Retinal pigment epithelial cell (primary cell): ENCODE measurements at places on chromosomes 12 and 14.

DNA sequence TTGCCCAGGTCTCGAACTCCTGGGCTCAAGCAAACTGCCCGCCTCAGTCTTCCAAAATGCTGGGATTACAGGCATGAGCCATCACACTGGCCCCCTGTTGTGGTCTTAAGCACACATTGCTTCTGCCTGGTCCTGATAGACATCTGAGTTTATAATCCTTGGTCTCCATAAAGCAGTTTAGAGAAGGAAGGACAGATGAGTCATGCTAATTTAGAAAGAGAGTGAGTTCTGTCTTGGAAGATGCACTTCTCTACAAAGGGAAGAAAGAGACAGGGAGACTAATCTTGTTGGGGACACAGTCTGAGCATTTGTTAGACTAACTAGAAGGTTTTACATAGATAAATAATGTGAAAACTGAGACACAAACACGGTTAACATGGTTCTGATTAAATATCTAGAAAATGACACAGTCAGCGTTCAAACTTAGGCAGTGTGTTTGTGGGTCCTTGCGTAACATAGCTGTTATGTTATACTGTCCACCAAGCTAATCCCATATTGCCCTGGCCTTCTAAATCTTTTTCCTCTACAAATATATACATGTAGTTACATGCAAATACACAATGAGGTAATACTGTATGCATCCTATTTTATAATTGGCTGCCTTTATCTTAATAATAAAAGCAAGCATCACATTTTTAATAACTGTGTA is 31.0 kb downstream of the SAMD4A start:
- DNase-seq, result no peak

DNA sequence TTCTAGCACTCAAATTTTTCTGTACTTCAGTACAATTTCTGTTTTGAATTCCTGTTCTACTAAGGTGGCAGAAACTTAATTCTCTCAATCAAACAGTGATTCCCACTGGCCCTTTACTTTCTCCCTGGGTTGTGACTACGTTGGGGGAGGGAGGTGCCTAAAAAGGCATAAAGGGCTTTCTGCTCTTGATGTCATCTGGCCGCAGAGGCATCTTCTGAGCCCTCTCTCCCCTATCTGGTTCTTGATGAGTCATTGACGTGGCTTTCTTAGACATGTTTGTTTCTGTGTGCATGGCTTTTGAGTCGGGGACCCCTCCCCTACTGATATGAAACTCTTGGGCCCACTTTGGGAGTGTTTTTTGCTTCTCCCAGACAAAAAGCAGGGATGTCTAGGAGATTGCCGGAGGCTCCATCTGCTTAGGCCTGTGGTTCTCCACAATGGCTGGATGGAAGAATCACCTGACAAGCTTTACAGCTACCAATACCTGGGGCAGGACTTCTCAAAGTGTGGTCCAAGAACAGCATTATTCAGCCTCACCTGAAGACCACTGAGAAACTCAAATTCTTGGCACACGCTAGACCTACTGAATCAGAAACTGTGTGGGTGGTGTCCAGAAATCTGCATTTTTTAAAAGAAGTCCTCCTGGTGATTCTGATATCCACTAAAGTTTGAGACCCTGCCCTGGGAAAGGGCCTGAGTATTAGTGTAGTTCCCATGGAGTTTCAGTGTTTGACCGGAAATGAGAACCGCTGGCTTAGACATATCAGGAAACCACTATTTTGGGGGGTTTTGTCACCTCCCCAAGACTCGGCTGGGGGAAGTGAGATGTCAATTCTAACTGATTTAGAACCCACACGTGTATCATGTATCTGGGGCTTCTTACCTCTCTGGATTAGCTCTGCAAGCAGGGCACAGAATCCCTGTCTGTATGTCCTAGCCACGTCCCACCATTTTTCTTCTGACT is 395.7 kb upstream of the PDE3A start:
- DNase-seq, result no peak

DNA sequence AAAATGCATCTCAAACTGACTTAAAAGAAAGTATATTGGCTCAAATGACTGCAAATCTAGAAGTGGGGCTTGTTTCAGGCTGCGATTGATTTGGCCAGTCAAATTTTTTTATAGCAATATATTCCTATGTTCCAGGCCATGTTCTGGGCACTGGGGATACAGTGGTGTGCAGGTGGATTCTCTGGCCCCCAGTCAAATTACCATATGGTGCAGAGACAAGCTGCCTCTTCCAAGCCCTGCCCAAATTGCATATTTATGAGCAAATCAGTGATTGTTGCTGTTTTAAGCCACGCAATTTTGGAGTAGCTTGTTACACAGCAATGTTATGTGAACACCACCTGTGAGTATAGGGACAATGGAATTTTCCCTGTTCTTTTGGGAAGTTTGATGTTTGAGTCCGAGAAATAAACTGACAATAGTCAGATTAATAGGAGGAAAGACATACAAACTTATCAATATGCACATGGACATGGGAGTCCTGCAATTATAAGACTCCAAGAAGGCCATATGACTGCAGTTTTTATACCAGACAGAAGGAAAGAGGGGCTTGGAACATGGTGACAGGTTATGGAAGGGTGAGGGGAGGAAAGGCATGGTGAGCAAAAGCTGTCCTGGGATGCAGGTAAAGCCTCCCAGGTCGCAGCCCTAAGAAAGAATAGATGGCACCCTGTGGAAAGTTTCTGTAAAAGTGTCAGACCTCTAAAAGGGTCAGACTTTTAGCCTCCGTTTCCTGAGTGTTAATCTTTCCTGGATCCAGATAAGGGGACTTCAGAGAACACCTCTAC is 13.1 kb upstream of the CRY1 start:
- DNase-seq, result no peak

GRCh38 chr14:105287249-105288102 is 13.3 kb downstream of the BRF1 start:
- no peak for DNase-seq

GRCh38 chr12:115396567-115396966 is 712.6 kb upstream of the TBX3 start:
- DNase-seq, result no peak

DNA sequence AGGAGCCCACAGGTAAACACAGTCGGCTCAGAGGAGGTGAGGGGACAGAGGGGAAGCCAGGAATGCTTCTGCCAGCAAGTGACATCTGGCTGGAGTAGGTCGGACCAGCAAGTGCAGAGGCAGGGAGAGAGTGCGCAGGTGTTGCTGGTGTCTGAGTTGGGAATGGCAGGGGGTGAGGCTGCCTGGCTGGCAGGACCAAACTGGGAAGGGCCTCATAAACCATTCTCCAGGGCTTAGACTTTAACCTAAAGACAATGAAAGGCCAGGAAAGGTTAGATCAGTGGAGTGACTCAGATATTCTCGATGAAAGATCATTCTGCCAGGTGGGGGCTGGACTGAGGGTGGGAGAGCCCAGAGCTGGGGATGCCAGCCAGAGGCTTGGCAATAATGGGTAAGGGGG is 66.4 kb downstream of the ITPK1 start:
- no peak for DNase-seq

DNA sequence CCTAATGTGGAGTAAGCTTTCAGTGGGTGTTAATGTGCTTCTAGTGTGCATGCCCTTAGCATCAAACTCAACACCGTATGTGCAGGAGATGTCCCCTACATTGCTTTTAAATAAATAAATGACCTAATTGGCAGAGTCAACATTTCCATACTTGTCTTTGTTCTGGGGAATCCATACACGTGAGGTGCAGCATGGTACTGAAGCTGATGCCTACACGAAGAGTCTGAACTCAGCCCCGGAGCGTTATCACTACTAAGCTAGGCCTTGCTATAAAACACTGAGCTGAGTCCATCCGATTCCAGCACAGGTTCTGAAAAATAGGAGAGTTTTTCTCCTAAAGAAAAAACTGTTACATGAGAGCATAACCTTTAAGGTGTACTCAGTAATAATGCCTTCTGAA is 125.0 kb upstream of the DYRK2 start:
- DNase-seq, result no peak

DNA sequence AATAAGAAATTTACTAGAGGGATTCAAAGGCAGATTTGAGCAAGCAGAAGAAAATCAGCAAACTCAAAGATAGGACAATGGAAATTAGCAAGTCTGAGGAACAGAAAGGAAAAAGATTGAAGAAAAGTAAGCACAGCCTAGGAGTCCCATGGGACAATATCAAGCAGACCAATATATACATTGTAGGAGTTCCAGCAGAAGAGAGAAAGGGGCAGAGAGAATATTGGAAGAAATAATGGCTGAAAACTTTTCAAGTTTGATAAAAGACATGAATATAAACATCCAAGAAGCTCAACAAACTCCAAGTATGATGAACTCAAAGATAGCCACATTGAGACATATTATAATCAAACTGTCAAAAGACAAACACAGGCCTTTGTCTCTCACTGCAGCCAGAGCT is 25.2 kb downstream of the ATP23 start:
- DNase-seq, result no peak

DNA sequence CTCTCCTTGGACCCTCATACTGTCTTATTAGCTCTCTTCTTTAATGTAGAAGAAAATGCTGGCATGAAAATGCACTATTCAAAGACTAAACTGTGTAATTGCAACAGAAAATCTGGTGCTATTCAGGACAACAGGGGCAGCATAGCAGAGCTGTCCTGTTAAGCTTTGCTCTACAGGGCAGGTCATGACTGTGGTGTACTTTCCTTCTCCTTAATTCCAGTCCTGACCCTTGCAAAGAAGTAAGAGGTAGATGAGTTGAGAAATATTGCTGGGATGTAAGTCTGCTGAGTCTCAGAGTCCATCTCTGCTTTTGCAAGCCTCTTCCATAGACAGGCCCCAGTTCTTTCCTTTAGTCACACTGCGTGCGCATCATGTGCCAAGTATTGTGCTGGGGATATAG is 52.6 kb upstream of the STK38L start:
- no peak for DNase-seq

DNA sequence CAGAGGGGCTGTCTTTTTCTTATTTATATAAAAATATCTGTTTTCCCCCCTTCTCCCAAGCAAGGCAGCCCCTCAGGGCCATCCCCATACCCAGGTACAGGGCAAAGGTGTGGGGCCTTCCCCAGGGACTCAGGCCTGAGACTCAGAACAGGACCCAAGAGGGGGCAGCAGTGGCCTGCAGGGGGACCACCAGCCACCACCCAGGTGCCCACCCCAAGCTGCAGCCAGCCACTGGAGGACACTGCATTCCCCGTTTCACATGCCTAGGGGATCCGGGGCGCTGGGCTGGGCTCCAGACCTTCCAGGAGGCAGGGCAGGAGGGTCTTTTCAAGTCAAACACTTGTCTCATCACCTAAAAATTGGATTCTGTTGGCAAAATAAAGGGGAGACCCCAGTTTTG is 83.3 kb downstream of the SCARB1 start:
- no peak for DNase-seq

GRCh38 chr14:35387219-35387618 is 17.3 kb downstream of the NFKBIA start:
- DNase-seq, result no peak

DNA sequence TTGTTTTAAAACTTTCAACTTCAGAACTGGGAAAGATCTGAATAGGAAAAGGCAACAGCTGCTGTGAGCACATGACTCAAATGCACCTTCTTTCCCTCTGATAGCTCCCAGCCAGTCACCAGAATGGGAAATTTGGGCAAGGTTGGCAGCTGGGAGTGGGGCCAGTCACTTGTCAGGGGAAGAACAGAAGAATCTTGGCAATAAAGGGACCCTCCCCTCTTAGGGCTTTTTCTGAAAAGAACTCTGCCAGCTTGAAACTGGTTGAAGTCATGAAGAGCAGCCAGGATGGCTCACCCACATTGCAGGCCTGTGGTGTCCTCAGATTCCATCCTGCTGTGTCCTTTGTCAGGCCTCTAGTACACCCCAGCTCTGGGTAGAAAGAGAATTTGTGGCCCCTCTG is 10.3 kb upstream of the RIC8B start:
- DNase-seq, result no peak

GRCh38 chr12:114684098-114684869 is at the start of gene TBX3:
TBX3 (minus strand) TSS chr12:114684175; CDS start chr12:114683200, 975 bp downstream.
- peak; percentile 27 for DNase-seq

DNA sequence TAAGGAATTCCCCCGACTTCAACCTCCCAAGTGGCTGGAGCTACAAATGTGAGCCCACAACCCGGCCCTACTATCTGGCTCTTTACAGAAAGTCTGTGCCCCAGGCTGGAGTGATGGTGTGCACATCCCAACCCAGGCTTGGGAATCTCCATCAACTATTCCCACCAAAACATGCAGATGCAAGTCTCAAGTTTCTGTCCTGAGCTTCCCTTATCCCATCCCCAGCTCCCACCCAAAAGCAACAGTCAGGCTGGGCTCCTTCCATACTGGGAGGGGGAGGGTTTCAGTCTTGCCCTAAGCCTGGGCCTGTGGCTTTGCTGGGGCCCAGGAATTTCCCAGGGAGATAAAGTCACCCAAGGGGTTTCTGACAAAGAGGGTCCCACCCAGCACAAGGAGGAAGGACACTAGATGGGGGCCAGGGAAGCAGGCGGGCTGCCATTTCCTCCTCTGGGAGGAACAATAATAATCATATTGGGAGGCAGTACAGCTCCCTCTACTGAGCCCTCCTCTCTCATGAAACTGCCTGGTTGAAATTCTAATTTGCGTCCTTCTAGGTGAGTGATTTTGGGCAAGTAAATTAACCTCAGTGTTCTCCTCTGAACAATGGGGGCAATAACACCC is 8.0 kb downstream of the SLC8B1 start:
- no peak for DNase-seq

GRCh38 chr12:105040476-105040875 is 43.8 kb downstream of the ALDH1L2 start:
- DNase-seq, result no peak

- DNase-seq, result no peak
Measured at GRCh38 chr12:56081393-56082347, 1.7 kb downstream of the ERBB3 start.

DNA sequence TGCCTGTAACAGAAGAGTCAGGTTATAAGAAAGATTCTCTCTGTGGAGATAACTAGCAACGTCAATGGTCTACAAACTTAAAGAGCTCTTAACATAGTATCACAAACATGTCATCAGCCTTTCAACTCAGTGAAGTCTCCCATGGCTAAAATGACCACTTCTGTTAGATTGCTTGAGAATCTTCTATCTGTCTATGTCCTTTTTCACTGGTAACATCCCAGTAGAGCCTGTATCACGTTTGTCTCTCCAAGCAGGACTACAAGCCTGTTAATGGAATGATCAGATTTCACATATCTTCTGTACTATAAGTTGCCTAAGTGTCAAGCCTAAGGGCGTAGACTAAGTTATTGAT is 50.7 kb downstream of the SLC2A13 start:
- no peak for DNase-seq
